ENCODE measurements at places on chromosomes 6 and 20.
A peak's percentile ranks its signal among the peaks of the same experiment; 100 is the strongest.

- no peak for DNase-seq
These were observed 118.8 kb upstream of the MAFB start for GRCh38 chr20:40807821-40808170.

DNA sequence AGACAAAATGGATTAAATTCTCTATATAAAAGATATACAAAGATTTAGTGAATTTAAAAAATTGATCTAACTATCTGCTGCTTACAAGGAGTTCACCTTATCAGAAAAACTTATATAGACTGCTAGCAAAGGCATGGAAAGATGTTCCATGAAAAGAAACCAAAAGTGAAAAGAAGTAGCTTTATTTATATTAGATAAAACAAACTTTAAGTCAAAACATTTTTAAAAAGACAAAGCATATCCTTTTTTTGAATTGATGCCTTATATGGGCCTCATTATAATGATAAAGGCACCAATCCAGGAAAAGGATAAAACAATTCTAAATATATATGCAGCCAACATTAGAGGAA is 334.2 kb downstream of the MEI4 start:
- no peak for DNase-seq

- DNase-seq: peak; percentile 41
These were observed 10.7 kb downstream of the TULP4 start for GRCh38 chr6:158322724-158323560.

GRCh38 chr6:28802417-28803336 is 121.1 kb downstream of the TRIM27 start:
- DNase-seq: peak; percentile 53

- no peak for DNase-seq
These were observed 2.3 kb upstream of the MTFR2 start for GRCh38 chr6:136252441-136252840.

DNA sequence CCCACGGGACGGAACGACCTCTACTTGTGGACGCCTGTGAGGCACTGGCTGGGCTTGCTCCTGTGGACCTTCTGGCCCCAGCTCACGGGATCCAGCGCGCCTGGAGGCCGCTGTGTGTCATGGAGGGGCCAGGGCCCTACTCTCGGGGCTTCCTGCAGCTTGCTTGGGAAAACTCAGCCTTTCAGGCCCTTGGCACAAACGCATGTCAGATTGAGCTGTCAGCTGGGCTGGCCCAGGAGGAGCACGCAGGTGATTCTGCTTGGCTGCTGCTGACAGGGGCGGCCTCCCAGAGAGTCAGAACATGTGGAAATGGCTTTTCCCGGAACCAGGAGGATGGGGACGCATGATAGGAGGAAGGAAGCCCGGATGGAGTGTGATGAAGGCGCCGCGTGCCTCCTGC is 39.7 kb downstream of the TMEM181 start:
- no peak for DNase-seq

DNA sequence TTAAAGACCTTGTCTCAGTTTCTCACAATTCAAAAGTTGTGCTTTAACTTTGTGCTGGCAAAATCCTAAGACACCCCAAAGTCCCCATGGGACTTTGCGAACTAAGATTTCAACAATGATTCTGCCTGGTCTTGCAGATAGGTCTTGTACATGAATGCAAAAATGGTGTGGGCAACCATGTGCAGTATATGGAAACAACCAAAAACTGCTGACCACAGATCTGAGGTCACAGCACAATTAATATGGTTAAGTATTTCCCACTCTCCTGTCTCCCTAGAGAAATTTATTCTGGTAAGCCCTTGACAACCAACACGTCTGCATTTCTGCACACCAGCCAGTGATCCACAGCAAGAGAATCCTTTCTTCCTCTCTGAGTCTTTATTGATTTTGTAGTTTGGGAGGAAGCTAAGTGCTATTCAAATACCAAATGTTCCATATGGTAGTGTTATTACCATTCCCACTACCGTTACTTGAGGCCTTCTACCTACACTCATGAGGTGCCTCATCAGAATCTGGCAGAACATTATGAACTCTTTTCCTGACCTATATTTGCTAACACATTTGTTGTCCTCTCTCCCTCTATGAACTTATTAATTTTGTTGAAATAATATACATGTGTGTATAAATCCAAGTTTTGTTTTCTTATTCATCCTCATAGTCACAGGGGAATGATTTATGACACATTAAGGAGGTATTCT is 178.7 kb downstream of the ATXN1 start:
- DNase-seq: no peak

DNA sequence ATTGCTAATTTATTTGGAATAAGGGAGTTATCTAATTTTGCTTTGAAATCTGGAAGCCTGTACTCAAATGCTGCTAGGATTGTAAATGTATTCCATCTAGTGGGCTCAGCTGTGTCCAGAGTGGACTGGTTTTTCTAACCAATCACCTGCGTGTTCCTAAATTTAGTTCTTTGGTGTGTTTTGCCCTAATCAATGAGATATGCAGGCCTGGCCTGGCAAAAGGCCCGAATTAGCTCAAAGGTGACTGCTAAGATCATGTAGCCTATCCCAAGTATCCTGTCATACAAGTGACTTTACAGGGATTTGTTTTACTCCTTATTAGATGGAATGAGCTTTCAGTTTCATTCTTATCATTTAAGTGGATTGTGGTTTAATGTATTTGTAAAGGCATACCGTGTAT is 51.3 kb upstream of the ARMC2 start:
- no peak for DNase-seq

GRCh38 chr20:3927486-3928291 is 38.5 kb downstream of the PANK2 start:
- no peak for DNase-seq

DNA sequence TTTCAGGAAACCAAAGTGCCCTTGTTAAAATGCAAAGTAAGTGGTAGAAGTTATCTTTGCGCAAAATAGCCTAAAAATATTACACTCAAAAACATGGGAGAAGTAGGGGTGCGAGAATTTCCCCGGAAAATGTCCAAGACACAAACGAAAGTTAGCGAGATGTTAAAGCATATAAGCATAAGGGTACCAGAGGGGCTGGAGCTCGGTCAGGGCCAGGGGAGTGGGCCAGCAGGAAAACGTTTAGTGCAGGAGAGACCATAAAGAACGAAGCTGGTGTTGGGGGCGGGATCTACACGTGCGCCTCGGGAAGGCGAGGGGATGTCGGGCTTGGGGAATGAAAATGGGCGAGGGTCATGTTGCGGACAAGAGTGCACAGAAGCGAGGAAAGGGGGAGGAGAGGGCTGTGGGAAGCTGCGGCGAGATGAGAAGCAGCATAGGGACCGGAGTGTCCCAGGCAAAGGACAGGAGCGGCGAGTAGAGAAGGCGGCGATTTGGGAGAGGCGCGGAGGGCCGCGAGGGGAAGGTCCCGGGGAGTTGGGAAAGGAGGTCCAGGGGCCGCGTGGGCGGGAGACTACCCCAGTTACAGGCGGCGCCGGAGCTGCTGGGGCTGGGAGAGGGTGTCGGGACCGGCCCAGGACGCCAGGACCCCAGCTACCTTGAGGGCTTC is 600 bp downstream of the XPO5 start:
- DNase-seq: no peak

GRCh38 chr6:34189806-34190503 is 44.1 kb upstream of the GRM4 start:
- peak; percentile 51 for DNase-seq

- no peak for DNase-seq
These were observed 142.9 kb downstream of the HIVEP2 start for GRCh38 chr6:142802124-142802523.

- DNase-seq: no peak
These were observed 51.9 kb upstream of the XRN2 start for GRCh38 chr20:21251278-21251677.

- DNase-seq: no peak
These were observed 81.2 kb downstream of the EZR start for GRCh38 chr6:158737710-158738615.

DNA sequence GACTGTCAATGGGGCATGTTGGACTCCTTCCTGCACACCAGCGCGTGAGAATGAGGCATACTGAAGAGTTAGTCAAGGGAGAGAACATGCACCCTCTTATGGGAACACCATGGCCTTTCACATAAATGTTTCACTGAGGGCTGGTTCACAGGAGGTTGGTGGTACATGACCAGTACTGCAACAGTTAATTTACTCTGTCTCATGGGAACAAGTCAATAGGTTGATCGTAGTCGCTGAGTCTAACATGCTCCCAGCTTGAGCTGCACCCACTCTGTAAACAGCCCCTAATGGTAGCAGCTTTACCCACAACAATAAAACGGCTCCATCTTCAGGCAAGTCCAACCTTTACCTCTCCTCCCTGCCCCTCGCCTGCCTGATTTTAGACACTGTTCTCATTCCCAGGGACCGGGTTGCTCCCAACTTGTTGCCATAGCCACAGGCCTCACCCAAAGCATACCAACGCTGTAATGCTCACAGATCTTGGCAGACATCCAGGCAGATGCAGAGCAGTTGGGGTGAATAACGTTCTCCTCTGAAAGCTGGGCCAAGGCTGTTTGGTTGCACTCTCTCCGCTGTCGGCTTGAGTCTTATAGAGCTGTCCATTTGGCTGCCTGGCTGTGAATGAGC is 111.3 kb downstream of the LY86 start:
- no peak for DNase-seq

DNA sequence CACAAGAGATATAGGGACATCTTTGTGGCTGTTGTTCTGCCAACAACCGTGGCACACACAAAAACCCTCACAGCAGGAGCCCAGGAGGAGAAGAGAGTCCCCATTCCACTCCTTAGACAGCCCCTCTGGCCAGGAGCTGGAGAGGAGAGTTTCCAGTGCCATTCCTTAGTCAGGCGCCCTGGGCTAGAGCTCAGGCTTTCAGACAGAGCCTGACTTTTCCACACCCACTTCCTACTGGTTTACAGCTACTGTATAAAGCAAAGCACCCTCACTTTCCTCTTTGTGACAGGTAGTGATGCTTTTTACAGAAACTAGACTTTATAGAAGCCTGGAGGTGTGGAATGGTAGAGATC is 145.9 kb downstream of the SYCP2 start:
- DNase-seq: peak; percentile 2

DNA sequence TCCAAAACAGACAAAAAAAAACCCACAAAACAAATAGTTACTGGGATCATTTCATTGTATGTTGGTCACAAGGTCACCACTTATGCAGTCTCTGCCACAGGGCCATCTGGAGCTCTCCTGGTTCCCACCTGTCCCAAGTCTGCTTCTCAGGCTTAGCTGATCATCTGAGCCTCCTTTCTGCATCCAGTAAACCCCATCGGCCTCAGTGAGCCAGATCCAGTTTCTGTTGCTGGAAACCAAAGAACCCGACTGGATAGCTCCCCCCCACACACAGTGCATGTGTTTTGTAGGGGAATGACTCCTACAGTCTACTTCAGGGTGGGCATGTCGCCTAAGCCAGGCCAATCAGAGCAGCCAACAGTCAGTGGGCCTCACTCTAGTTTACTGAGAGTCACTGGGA is 233.3 kb downstream of the PREX1 start:
- no peak for DNase-seq

DNA sequence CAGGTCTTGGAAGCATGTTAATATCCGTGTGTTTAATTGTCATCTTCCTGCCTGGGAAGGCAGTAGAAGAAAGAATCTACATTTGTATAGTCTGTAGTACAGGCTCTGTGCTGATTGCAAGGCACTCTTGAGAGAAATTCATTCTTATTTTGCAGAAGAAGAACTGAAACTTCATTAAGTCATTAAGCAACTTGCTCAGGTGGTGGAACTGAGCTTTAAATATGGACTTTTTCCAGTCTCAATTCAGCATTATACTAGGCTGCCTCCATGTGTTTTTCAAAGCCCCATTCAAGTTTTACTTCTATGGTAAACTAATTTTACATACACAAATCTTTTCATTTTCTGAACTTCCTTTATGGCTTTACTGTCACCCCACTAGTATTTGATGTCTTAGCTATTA is 18.7 kb downstream of the ZNF451 start:
- peak; percentile 60 for DNase-seq

DNA sequence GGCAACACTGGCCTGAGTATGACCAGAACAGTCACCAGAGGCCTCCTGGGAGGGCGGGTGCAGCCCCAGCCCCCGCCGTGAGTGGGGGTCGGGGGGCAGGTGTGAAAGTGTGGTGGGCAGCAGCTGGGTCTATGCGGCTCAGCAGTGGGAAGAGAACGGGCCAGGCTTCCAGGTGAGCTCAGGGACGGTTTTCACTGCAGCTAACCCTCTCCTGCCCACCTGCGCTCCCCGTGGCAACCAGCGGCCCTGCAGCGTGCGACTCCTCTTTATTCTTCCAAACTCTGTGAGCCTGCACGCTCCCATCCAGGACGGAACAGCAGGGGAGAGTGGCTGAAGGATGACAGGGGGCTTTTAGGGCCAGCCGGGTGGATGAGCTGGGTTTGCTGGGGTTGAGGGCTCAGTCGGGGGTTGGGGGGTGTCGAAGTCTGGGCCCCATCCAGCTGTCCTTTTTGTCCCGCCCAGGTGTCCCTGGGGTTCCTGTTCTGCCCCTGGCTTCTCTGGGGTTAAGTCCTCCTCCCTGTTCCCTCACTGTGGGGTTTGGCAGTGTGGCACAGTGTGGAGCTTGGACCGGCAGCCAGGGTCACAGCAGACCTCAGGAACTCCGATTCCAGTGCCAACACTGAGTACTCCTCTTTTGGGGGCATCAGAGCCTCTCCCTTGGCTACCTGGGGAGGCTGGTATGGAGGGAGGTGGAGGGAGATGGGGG is 859 bp upstream of the BIRC7 start:
- DNase-seq: peak; percentile 64

DNA sequence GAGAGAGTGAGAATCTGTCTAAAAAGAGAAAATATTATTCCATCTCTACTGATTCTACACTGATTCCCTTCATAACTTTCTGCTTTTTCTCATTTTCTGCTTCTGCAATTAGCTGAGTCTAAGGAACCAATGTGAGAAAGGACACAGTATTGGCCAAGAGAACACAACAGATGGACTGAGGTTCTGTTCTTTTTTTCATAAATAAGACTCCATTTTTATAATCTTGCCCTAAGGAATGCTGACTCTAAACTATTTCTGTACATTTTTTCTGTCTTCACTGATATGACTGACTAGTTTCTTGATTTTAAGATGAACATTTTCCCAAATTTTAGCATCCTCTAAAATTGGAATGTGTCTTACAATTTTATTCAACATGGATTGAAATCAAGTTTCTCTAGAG is 87.0 kb upstream of the IYD start:
- DNase-seq: no peak

DNA sequence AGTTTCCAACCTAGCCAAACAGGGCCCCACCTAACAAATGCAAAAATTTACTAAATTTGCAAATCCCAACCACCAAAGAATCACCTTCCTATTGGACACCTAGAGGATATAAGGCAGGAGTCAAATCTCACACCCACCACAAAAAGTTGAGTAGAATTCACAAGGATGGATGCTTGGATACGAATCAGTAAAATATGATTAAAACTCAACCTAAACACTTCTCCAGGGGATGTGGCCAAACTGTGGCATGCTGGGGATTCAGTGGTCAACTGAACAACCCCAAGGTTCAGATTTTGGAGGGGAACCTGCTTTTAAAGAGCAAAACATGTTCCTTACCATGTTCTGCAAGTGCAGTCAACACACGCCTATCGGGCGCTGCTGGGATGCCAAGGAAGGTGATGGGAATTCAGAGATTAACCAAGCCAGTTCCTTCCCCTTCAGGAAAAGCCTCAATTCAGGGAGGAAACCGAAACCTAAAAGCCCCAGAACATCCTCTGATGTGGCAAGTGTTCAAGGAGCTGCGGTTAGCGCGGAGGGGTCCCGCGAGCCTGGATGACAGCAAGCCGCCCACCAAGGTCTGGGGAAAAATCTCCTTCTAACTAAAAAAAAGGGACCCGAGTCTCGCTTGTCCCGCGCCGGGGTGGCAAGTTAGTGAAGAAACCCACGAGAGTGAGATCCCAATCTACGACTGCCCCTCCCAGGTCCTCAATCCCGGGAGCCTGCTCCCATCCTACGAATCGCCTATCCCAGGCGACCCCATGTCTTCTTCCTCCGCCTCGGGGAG is 902 bp downstream of the SAMHD1 start:
- peak; percentile 33 for DNase-seq

Data from GM13976 (cell line).